Hematopoietic multipotent progenitor cell treated with erythropoietin and hydrocortisone succinate and interleukin-3 and kit ligand, for 8 days (in vitro differentiated cells): ENCODE measurements at places on chromosomes 5 and 9.

DNA sequence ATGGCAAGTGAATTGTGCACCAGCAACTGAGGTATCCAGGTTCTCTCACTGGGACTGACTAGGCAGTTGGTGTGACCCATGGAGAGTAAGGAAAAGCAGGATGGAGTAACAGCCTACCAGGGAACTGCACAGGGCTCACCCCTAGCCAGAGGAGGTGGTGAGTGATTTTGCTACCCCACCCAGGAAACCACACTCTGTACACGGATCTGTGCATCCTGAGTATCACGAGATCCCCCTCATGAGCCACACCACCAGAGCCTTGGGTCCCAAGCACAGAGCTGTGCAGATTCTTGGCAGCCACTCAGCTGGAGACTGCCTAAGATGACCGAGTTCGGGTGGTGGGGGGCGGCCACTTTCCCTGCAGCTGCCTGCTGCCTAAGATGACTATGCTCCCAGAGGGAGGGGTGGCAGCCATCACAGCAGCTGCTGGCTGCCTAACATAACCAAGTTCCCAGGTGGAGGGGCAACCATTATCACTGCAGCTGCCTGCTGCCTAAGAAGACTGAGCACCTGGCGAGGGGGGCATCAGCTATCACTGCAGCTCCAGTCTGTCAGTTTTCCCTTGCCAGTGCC, 48.4 kb upstream of the EFNA5 start:
- no peak for DNase-seq

GRCh38 chr9:7900541-7900940, 101.0 kb upstream of the DMAC1 start:
- no peak for DNase-seq

GRCh38 chr9:108083160-108083750, 593.7 kb upstream of the KLF4 start:
- DNase-seq = no peak

DNA sequence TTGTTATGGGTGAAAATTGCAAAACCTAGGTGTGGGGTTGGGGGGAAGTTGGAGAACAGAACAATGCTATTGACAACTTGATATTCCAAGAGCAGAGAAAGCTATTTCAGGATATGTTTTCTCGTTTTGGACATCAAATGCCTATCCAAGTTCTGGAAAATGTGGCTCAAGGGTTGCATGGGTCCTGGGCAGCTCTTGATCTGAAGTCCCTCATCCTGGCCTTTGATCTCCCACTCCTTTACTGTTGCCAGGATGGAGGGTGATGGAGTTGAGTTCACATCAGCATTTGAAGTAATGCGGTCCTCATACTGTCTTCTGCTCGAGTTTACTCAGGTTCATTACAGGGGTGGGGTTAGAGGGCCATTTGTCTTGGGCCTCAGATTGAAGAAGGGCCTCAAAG, 76.9 kb upstream of the RPS23 start:
- DNase-seq = no peak

GRCh38 chr5:54083851-54084250, 226.5 kb downstream of the ARL15 start:
- no peak for DNase-seq

DNA sequence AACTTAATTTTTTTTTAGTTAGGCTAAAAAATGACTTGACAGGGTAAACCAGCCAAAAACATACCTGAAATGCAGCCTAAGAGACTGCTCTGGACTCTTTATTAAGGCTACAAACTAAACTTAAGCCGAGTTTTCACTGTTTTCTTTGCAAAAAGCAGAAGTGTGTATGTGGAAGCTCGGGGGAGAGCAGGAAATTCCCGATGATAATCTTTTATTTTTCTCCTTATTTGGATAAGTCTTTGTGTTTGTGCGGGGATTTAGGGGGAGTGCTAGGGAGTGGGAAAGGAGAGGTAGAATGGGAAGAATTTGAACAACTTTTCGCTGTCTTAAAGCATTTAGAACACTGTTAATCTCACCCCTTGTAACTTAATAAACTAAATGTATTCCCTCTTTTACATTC, 30.7 kb upstream of the GPR21 start:
- no peak for DNase-seq
